ENCODE measurements at places on chromosomes 12 and 14.
A peak's percentile ranks its signal among the peaks of the same experiment; 100 is the strongest.

DNA sequence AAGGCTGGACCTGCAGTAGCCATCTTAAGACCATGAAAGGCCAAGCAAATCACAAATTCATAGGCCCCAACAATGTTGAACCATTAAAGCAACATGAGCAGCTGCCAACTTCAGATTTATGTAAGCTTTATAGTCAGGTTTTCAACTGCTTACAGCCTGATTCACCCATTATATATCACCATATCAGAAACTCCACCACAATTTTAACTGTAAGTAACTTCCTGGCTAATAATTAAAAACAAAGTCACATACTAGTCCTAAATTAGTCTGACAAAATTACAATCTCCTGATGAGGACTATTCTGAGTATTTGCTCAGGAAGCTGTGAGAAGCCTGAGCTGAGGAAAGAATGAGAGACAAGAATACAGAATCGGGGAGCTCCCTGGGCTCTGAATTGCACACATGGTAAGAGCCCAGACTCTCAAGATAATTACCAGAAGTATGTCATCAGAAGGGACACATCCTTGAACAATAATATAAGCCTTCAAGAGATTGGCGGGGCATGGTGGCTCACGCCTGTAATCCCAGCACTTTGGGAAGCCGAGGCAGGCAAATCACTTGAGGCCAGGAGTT is 55.1 kb downstream of the NUMB start:
- DNase-seq, result no peak

DNA sequence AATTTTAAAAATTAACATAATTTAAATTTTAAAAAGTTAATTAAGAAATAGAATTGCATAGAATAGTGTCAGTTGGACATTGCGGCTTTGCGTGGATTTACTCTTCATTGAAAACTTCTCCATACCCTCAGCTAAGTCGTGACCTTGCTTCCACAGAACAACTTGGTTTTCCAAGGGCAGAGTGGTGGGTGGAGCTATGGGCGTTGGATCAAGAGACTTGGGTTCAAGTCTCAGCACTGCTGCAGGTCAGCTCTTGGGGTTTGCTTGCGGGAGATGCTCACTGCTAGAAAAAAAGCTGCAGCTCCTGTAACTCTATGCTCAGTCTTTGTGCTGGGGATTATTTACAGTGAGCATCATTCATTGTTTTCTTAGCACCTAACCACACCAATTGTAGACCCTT is 133.7 kb downstream of the PRIMA1 start:
- DNase-seq, result no peak

GRCh38 chr14:44165286-44165685 is 341.8 kb downstream of the FSCB start:
- DNase-seq, result no peak

GRCh38 chr14:69543341-69544115 is 31.1 kb downstream of the CCDC177 start:
- peak; percentile 19 for DNase-seq

DNA sequence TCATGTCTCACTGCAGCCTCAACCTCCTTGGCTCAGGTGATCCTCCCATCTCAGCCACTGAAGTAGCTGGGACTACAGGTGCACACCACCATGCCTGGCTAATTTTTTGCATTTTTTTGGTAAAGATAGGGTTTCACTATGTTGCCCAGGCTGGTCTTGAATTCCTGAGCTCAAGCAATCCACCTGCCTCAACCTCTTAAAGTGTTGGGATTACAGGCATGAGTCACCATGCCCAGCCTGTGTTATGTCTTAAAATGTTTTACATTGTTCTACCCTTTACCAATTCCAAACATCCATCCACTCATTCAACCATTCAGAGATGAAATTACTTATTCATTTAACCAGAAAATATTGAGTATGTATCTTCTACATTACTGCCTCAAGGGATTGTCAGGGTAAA is 111.6 kb upstream of the BTG1 start:
- no peak for DNase-seq

DNA sequence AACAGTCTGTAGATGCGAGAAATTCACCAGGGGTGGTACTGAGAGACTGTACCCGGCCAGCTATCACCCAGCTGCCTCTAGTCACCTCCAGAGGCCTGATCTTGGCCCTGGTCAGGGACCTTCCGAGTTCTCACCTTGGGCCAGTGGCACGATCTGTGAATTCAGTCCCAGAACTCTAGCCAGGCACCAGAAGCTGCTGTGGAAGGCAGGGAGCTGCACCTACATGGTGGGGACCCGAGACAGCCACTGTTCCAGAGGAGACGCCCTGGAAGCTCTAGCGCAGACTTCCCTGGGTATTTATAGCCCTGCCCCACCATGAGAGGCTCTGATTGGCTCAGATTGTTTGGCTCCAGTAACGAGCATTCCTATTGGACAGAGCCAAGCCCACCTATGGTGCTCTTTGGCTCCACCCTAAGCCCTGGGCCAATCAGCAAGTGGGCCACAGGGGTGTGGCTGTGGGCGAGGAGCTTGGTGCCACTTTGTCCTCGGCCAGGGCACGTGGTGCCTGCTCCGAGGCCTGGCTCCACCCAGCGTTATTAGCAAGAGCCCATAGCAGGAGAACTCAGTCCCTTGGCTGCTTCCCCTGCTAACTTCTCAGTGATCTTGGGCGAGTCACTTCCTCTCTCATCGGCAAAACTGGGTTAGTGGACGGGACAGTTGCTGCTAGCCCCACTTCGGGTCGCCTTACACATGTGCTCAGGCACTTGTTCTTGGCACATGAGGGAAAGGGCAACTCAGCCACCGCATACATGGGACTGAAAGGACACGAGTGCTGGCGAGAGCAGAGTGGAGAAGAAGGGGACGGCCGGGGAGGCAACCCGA is 89.0 kb upstream of the BCL11B start:
- DNase-seq, result no peak

DNA sequence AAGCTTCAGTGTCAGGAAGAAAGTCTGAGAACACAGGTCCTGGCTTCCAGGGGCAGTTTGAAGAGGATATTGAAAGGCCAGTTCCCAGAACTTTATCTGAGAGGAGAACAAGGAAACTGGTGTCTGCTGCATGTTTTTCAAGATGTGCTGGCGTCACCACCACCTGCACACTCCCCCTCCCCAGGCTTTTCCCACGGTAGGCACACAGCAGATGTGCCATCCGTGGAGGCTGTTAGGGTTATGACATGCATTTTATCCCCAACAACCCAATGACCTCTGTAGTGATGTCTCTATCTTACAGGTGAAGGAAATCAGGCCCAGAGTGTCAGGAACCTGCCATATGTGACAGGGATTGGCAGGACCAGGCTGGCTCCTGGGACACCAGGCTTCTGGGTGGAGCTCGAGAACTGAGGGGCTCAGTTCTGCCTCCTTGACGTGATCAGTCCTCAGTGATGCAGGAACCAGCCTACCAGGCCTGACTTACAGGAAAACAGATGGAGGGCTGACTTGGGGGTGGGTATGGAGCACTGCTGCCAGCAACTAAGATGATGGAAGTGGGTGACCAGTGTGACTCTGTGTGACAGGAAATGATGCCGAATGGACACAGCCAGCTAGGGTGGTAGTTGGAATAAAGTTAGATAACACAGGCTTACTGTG is 16.8 kb downstream of the SLC25A47 start:
- no peak for DNase-seq

DNA sequence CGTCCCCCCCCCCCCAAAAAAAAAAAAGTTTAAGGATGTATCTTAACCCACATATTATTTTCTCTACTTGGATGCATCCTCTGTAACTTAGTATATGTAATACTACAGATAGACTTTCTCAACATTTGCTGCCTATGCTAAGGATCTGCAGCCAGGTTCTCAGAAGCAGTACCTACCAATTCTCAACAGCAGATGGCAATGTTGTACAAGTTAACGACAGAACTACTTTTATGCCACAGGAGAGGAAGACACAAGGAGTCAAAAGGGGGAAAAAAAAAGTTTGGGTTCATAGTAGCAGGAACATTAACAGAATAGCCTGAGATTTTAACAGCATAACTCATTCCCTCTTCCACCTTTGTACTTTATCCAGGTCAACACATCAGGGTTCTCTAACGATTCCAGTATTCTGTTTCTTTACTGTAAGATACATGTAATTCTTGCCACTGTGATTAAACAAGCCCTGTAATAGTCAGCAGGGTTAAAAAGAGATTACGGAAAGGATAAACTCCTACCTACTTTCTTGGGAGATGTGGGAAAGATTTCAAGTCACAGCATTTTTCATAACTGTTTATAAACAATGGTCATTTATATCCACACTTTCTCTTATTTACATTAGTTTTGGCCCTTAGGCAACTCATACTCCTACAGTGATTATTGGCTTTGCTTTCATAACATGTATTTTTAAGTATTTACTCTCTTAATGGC is 5.7 kb upstream of the NEK9 start:
- peak; percentile 90 for DNase-seq

- no peak for DNase-seq
Measured at GRCh38 chr14:62081951-62082350, 319.7 kb downstream of the SNAPC1 start.

DNA sequence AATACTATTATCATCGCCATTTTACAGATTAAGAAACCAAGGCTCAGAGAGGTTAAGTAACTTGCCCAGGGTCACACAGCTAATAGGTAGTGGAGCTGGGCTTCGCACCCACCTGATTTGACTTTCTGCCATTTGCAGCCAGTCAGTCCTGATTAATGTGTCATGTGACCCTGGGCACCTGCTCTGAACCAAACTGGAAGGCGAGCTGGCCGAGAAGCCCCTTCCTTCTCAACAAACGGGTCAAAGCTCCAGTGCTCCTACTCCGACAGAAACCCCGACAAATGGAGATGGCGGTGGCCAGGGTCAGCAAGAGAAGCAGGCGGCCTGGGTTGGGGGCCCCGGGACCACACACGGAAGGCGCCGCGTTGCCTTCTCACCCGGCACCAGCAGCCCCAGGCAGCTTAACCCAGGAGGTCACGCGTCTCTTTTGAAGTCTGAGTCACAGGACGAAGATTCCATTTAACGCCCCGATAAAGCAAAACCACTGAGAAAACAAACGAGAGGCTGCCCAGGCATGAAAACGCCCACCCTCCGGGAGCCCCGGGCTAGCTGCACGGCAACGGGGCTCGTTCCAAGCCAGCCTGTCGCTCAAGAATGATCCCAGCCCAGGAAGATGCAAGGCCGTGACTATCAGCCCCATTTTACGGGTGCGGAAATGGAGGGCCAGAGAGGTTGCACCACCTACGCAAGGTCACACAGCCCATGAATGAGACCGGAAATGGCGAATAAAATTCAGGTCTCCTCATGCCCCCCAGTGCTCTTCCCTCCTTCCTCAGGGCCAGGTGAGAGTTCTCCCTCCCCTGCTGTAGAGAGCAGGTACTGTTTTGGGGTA is 124.8 kb downstream of the SCARB1 start:
- no peak for DNase-seq

GRCh38 chr12:28993720-28994119 is 155.4 kb upstream of the FAR2 start:
- DNase-seq, result no peak

DNA sequence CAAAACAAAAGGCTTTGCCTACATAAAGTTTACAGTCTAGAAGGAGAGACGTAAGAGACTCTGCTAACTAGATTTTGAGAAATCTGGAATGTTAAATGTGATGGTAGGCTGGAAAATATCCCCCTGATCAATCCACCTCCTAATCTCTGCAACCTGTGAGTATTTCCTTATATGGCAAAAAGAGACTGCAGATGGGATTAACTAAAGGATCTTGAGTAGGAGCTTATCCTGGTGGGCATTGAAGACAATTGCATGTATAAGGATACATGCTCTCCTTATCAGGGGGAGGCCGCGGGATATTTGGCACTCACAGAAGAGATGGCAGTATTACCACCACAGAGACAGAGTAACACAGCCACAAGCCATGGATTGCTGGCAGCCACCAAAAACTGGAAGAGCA is 95.2 kb downstream of the EGLN3 start:
- DNase-seq, result no peak

- peak; percentile 5 for DNase-seq
Measured at GRCh38 chr14:99946652-99947489, 118.4 kb upstream of the EVL start.

- peak; percentile 20 for DNase-seq
Measured at GRCh38 chr14:49863487-49864281, 11.1 kb upstream of the NEMF start.

DNA sequence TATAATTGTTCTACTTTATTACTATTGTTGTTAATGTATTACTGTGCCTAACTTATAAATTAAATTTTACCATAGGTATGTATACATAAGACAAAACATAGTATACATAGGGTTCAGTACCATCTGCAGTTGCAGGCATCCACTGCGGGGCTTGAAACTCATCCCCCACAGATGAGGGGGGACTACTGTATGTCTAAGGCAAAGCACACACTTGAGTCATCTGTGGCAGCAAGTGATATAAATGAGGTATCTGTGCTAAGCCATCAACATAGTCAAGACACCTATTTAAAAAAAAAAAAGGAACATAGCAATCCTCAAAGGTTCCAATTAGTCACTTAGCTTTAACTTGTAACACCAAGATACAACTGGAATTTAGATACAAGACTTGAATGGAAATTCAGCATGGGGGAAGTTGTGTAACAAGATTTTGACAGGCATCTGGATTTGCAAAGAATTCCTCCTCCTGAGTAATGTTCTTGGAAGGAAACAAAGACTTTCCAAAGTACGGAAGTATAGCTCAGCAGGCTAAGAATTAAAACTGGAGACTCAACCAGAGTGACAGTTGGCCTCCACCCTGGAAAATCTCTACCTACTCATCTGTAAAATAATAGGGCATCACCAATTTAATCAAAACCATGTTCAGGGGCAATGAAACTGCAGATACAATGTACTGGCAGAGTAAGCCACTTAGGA is 14.9 kb downstream of the DCAF5 start:
- no peak for DNase-seq

GRCh38 chr12:58184212-58184611 is 242.8 kb downstream of the ATP23 start:
- no peak for DNase-seq

DNA sequence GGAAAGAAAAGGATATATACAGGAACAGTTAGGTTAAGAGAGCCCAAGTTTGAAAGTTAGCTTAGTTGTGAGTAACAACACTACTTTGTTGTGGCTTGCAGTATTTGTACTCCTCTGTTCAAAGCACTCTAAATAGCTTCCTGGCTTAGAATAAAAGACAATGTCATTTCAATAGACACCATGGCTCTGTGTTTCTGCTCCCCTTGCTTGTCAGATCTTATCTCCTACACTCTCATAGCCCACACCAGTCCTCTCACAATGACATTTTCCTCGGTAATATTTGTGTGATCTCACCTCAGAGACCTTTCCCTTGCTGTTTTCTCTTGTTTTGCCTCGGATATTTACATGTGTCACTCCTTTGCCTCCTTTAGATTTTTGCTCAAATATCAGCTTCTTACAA is 418.4 kb downstream of the MDGA2 start:
- no peak for DNase-seq

DNA sequence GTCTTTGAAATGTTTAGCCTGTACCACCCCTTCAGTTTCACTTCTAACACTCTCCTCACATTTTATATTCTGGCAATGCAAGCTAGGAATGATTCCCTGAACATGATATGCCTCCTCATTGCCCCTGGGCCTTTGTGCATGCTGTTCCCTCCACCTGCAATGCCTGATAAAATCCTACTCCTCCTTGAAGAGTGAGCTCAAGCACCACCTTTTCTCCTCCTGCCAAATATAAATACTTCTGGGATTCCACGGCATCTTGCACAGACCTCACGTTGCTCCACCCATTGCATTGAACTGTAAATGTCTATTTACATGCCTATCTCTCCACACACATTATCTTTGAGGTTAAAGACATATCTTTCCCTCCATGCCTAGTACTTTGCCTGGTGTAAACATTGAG is 21.1 kb downstream of the NKX2-1 start:
- no peak for DNase-seq
